Stimulated activated CD4-positive, alpha-beta T cell treated with anti-CD3 and anti-CD28 coated beads, Interleukin-1b, Interleukin-23, amount 100 ng/mL, for 24 hours (primary cell): ENCODE measurements at places on chromosomes 5 and 9.

GRCh38 chr5:140312791-140313189 is 9.9 kb upstream of the PFDN1 start:
- no peak for DNase-seq

- DNase-seq = no peak
Measured at GRCh38 chr5:74865804-74866595, at the start of gene FAM169A. TSS of gene FAM169A (minus strand) at chr5:74866387. CDS start at chr5:74841676, 24,711 bp downstream.

- DNase-seq = no peak
Measured at GRCh38 chr5:35282810-35283209, 52.5 kb upstream of the PRLR start.

- no peak for DNase-seq
Measured at GRCh38 chr9:135533113-135533512, 11.9 kb downstream of the LCN1 start.

GRCh38 chr5:6572825-6573380 is 59.9 kb downstream of the NSUN2 start:
- no peak for DNase-seq

DNA sequence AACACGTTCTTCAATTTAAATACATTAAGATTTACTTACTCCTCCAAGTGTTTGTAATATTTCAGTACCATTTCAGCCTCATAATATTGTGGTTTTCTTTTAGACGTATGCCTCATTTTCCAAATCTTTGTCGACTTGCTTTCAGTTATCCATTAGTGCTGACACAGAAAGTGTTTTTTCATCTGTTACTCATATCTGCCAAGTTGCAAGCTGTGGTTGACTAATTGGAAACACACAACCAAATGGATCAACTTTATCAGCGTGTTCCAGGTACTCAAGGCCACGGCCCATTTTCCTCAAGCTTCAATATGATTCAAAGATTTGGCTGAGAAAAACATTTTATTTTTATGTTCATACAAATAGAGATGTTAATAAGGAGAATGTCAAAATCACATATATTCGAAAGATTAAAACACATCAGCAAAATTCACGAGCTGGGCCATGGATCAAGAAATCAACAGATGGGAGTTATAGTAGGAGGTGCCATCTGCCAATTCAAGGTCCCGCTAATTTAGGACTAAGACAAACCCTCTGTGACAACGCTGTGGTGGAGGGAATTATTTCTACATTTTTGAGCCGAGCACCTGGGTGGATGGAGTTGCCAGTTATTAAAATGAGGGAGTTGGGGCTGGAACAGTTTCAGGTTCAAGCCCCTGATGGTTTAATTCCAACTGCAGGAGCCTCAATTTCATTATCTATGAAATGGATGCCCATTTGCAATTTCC is 27.2 kb upstream of the CCNJL start:
- DNase-seq = no peak

DNA sequence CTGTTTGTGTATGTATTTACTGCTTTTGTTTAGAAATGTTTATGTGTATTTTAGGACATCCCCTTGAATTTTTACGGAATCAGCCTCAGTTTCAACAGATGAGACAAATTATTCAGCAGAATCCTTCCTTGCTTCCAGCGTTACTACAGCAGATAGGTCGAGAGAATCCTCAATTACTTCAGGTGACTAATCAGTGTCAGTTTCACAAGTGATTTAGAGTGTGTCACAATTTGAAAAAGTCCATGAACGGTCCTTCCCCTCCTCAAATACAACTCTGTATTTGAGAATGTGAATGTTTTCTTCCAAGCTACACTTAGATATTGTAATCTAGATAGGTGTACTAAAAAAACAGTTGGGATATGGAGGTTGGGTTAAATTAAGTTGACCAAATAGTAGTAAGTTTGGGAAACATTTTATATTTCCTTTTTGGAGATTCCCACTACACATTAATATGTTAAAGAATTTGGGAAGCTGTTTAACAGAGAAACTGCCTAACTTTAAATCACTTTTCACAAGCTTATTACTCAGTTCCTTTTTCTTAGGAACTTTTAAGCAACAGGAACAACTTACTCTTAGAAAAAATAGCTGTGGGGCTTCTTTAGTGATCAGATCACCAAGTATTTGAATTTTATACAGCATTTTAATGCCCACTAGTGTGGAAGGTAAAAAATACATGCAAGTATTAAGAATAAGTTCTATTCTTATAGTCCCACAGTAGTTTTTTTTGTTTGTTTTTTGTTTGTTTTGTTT is 40.9 kb downstream of the RAD23B start:
- DNase-seq = no peak

GRCh38 chr9:69760278-69760610 is 433 bp upstream of the PTAR1 start:
- no peak for DNase-seq

GRCh38 chr5:8848997-8849594 is 696.8 kb downstream of the SEMA5A start:
- DNase-seq = no peak

GRCh38 chr5:16865151-16865550 is 70.9 kb downstream of the MYO10 start:
- DNase-seq = no peak

- no peak for DNase-seq
Measured at GRCh38 chr5:56432321-56432720, 199.2 kb upstream of the ANKRD55 start.

GRCh38 chr5:149088686-149089085 is 25.8 kb upstream of the SH3TC2 start:
- DNase-seq = no peak

GRCh38 chr5:72121780-72122445 is 14.6 kb downstream of the MAP1B start:
- DNase-seq = no peak

- no peak for DNase-seq
Measured at GRCh38 chr5:56851258-56851941, 36.1 kb downstream of the MAP3K1 start.

- no peak for DNase-seq
Measured at GRCh38 chr9:137458194-137459151, 661 bp downstream of the NSMF start.

DNA sequence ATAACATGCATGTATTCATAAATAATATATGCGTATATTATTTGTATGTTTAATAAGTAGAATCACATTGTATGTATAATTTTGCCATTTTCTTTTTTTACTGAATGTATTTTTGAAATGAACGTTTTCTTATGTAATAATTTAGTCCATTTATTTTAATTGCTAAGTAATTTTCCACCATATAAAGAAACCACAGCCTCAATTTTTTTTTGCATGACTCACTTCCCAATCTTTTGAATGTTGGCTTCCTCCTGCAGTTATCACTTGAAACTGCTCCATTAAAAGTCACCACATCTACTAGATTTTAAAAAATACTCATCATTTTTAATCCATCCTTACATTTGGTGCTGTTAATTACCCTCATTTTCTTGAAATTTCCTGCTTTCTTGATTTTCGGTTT is 363.3 kb upstream of the MEF2C start:
- DNase-seq = no peak

- no peak for DNase-seq
Measured at GRCh38 chr5:15124871-15125568, 253.4 kb upstream of the ANKH start.

DNA sequence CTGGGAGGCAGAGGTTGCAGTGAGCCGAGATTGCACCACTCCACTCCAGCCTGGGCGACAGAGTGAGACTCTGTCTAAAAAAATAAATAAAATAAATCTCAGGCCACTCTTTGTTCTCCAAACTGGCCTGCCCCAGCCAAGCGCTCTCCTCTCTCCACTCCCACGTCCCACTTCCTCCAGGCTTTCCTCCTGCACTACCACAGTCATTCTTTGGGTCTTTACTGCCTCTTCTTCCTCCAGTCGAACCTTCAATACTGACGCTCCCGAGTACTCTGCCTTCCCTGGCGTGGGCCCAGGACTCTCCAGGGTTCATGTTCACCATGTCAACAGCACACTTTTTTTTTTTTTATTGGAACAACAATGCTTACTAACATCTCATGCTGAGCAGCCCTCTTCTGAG is 23.9 kb downstream of the RNF130 start:
- DNase-seq = no peak

GRCh38 chr5:129361441-129362025 is 98.6 kb upstream of the ADAMTS19 start:
- DNase-seq = no peak

- no peak for DNase-seq
Measured at GRCh38 chr5:88119535-88120125, 149.0 kb downstream of the TMEM161B start.

DNA sequence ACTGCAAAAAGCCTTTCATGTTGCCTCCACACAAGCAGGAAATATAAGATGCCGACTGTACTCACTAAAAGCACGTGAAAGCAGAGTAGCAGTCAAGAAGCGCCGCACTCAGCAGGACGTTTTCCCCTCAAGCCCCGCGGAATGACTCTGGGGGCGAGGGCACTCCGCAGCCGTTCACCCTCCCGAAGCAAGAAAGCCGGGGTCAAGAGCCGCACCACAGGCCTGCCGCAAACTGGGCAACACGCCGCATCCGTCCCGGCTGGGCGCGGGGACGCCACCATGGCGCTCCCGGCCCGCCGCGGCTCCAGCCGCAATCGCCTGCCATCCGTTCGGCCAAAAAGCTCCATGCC is 364 bp downstream of the RPS6 start:
- DNase-seq = no peak

DNA sequence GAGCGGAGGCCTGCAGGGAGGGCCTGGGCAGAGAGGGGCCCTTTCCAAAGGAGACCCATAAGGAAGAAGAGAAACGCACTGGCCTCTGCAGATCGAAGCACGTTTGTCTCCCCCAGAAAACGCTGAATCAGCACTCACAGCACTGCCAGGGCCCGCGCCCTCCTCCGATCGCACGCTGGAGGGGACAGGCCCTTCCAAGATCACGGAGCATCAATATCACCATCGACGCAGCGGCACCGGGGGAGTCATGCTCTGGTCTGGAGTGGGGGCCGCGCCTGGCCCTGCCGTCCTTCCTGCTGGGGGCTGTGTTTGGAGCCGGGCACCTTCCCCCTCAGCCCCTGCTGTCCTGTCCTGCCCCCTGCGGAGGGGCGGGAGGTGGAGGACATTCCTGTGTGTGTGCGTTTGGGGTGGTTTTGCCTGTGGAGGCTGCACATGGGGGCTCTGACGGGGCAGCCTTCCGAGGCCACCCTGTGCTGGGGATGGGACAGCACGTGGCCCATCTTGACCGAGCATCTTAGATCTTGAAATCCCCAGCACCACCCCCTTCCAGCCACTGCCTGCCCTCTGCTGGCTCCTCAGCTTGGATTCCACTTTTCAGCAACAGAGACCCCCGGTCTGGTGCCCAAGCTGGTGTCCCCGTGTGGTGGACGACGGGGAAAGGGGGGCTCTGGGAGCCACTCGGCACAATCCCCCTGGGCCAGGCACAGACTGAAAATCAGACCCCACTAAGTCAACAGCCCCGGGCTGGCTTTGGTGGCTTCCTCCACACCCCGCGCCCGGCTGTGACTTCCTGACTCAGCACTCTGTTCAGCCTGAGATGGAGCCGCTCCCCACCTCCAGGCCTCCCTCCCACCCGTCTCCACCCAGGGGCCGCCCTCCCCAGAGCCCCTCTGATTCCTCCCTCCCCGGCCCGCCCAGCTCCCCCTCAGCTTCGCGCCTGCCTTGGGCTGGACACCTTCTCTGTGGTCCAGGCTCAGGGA is 8.3 kb downstream of the TMEM250 start:
- DNase-seq = no peak

GRCh38 chr5:38681029-38681706 is 124.7 kb upstream of the LIFR start:
- DNase-seq = no peak
